ENCODE measurements at places on chromosomes 11 and 22.

- DNase-seq, result peak; percentile 66
These were observed 16.6 kb downstream of the IL10RA start for GRCh38 chr11:118002541-118003423.

GRCh38 chr11:125435461-125436238 is 60.4 kb downstream of the FEZ1 start:
- DNase-seq, result peak; percentile 9

- no peak for DNase-seq
These were observed 12.6 kb downstream of the IGSF9B start for GRCh38 chr11:133943950-133944698.

GRCh38 chr22:28394513-28395110 is 285.0 kb downstream of the TTC28 start:
- no peak for DNase-seq

DNA sequence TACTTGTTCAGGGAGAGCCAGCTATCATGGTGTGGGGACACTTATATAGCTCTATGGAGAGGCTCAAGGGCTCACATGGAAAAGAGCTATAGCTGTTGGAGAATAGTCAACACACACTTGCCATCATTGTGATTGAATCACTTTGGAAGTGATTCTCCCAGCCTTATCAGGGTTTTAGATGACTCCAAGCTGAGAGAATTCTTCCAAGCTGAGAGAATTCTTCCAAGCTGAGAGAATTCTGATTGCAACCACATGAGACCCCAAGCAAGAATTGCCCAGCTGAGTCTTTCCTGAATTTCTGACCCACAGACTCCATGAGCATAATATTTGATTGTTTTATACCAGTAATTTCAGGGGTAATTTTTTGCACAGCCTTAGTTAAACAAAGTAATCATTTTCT is 1318.3 kb upstream of the RAG2 start:
- DNase-seq, result peak; percentile 39

GRCh38 chr11:30605036-30605605 is 19.0 kb upstream of the MPPED2 start:
- DNase-seq, result no peak

DNA sequence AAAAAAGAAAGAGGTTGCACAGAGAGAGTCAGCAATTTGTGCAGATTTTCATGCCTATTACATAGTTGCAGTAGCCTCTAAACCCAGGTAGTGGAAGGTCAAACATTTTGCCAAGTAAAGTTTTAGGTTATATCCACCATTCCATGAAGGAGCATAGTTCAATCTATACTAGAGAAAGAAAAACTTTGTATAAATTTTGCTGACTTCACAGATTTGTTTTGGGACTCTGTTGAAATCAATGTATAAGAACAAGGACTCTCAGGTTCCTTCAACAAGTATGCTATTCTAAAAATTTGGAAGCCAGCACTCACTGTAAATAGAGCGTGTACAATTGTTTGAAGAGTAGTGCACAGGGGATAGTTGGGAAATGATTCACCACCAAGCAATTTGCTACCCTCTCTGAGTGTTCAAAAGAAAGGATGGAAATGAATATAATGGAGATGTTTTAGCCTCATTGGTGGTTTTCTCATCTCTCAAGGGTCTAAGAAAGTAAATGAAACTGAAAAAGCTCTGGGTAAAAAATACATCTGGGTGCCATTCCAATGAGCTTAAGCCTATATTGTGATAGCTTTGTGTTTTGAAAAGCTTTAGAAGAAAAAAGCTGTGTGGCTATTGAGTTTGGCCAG is 508.4 kb upstream of the LUZP2 start:
- peak; percentile 94 for DNase-seq

DNA sequence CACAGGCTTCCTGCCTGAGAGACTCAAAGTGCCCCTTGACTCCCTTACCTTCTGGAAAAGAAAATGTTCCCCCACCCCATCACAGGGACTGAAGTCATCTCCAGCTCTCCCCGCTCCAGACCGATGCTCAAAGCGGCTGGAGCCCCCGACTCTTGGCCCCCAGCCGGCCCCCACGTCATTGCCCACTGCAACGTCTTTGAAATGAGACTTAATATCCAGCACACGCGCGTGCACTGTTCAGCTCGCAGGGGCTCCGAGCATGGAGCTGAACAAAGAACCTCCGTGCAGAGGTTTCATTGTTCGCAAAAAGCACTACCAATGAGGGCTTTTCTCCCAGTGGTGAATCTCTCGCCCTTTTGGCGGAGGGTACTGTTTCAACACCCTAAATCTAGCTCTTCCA is 313.4 kb upstream of the SORL1-AS1 start:
- DNase-seq, result no peak

- no peak for DNase-seq
These were observed 37.7 kb downstream of the DSCAML1 start for GRCh38 chr11:117759305-117759704.

DNA sequence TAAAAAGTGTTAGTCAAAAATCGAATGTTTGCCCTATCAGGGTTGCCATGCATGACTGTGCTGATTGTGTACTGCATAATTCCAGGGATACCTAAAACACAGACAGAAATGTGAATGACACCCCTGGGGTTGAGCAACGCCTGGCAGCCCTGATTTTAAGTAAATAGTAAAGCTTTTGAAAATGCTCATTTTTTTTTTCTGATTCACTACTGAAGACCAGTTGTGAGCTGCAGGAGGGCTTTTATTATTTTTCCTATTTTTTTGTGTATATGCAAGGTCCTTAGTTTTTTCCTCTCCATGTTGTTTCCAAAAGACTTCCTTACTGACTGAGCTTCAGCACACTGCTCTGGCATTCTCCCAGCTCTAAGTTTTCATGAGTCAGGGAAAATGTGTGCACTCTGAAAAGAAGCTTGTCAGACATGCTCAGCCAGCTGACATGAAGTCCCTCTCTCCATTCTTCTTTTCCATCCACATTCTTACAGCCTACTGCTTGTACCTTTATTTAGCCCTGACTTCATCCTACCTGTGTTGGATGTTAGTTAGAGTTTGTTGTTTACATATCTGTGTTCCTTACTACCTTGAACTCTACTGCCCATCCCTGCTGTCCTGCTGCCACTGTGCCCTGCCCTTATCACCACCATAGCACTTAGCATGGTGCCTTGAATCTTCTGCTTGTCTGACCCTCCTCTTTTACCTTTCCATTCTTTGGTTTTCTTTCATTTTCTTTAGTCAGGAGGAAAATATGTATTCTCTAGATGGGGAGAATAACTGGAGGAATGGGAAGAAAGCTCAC is 79.5 kb downstream of the HORMAD2 start:
- DNase-seq, result peak; percentile 85

DNA sequence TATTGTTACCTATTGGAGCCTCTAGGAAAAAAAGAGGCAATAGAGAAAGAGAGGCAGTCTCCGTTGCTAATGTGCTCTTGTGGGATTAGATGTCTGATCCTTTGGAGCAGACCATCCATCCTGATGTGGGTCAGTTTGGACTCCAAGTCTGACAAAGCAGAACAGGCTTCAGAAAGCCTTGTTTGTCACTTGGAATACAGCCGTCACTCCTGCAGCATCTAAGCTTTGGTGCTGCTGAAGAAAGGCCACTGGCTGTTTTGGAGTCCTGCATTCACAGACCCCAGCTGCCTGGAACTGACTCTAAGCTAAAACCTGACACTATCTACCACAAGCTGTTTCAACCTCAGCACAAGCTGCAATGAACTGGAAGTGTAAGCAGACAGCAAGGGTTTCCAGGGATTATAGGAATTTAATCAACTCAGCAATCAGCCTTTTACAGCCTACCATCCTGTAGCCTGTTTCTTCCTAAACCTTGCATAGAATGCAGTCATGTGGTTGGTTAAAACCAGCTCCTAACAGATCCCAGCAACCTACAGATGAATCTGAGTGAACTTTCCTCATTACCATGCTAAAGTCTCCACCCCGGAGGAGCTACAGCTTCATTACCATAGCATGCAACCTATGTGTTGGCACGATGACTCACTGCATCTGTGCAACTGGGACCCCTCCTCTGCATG is 3.7 kb upstream of the PLAAT4 start:
- DNase-seq, result no peak

DNA sequence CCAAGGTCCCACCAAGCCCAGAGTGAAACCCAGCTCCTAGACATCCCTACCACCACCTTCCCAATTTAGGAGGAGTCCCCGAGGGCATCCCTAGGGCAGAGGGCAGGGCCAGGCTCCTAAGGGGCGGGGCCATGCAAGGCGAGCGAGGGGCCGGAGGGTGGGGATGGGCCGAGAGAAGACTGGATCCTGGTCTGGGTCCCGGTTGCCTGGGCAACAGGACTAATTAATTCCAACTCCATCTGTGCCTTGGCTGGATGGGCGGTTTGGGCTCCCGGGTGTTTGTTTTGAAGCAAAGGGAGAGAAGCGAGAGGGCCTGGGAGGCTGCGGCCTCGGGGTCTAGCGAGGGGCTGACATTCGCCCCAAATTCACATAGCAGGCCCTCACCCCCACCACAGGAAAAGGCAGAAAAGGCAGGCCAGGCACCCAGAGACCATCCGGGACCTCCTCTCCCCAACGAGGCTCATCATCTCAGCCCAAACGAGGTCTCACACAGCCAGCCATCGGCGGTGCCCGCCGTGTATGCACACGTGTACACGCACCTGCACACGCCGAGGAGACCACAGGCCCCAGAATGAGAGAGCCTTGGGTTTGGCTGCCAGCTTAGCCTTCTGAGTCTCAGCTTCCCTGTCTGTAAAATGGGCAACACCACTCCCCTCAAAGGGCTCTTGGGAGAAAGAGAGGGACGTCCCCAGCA is 23.9 kb downstream of the ELFN2 start:
- no peak for DNase-seq

GRCh38 chr11:114091516-114092397 is 32.2 kb downstream of the ZBTB16 start:
- DNase-seq, result no peak

GRCh38 chr11:121463689-121464335 is 11.0 kb upstream of the SORL1-AS1 start:
- no peak for DNase-seq

- no peak for DNase-seq
These were observed 53.4 kb downstream of the NCAPD3 start for GRCh38 chr11:134170177-134170918.

- peak; percentile 33 for DNase-seq
These were observed 26.5 kb downstream of the SYT13 start for GRCh38 chr11:45259592-45259991.

Measured in fibroblast of skin of scalp (primary cell).